B cell (primary cell): ENCODE measurements at places on chromosomes 6 and 20. TPM values are rescaled to one million over a fixed set of nuclear protein-coding genes. Genes with fewer than 3 reads are reported as not detected.

TREML2 gene
- polyA plus RNA-seq, result 47.7 and 51.1 TPM in 2 replicates

DNA sequence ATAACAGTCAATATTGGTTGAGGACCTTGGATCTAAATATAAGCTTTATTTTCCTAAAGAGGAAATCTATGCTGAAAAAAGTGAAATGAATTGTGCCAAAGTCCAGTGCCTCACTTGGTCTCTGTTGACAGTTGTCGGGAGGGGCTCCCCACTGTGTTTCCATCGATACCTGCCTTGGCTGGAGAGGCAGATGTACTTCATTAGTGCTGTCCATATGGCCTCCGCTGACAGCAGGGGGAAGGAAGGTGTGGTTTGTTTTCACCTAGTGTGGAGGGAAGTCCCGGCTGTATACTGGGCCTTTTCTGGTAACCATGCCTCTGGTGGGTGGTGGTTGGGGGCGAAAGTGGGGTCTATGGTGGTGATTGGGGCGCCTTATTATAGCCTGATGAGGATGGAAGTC, 42.7 kb downstream of the CD2AP start:
- no peak for DNase-seq

- DNase-seq, result no peak
Observed at GRCh38 chr20:7924692-7925091, 15.6 kb downstream of the HAO1 start.

GRCh38 chr6:167056370-167056769, 57.2 kb downstream of the CEP43 start:
- DNase-seq, result peak; percentile 16

DNA sequence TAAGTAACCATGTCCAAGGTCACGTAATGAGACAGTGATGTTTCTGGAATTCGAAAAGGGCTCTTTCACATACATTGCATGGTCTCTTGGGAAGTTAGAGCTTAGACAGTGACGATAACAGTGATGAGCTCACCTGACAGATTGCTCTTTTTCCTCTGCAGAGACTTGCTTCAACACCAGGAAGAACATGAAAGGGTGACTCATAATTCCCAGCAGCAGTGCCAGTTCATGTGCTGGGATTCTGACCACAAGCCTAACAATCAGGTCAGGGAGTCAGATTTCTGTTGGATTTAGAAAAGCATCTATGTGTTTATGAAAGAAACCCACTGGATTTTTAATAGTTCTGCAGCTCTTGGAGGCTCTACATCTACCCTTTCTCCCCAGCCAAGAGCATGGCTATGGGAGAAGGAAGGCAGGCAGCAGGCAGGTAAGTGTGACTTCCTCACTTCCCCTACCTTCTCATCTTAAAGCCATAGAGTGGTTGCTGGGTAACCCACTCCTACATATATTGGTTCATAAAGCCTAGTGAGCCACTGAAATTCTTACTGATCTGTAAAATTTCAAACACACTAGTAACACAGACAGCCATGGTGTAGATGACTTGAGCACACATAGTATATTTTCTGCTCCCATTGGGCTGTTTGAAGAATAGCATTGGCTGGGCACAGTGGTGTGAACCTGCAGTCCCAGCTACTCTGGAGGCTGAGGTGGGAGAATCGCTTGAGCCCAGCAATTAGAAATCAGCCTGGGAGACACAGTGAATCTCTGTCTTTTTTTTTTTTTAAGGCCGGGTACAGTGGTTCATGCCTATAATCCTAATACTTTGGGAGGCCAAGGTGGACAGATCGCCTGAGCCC, 44.4 kb upstream of the LOC128125822 start:
- no peak for DNase-seq

- DNase-seq, result no peak
Observed at GRCh38 chr6:11586536-11586935, 49.0 kb downstream of the TMEM170B start.

DNA sequence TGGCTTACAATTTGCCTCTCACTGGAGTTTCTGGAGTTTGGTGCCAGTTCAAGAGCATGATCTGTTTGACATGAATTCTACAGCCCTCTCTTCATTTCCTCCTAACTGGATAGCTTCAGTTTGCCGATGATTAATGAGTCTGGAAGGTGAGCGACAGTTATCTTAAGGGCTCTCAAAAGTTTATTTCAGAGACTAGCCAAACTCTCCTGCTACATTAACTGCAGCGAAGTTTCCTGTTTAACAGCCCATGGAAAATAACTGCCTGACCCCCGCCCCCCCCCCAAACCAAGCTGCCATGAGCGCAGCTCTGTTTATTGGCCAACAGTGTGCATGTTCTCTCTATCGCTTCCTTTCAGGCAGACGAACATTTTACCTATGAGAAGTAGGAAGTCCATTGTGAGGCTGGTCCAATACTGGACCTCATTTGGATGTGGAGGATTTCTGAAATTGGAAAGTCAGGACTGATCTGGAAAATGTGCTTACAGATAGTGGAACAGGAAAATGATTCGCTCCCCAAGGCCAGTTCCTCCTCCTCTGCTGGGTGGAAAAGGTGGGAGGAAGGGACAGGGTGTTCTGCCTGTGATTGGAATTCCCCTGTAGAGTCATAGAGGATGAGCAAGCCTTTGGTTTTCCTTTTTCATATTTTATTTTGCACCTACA, 522.2 kb upstream of the JAG1 start:
- no peak for DNase-seq

DNA sequence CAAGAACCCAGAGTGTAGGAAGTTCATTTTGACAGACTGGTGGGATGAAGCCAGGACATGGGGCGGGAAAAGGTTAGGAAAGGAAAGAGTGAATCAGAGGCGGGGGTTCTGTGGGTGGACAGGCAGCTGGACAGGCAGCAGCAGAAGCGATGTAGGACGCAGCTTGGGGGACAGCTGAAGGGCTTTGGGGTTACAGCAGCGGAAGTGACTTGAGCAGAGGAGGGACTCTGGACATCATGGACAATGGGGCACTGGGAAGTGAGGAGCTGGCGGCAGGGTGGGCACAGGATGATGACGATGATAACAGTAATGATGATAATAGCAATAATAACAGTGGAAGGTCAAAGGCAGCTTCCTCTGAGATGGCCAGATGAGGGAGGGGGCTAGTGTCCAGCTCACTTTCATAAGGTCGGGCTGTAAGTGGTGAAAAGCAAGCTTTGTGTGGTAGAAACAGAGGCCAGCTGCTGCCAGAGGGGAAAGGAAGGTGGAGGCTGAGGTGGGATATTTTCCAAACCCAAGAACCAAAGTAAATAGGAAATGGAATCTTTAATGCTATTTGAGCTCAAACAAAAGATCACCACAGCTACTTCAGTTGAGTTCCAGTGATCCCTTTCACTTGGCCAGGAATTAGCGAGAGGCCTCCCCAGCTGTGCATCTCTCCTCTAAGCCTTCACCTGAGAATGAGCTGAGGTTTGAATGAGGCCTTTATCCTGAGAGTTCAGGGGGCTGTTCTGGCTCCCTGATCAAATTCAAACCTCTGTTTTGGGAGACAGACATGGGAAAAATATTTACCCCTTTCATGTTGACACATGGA, 433.5 kb downstream of the DHX35 start:
- no peak for DNase-seq

DNA sequence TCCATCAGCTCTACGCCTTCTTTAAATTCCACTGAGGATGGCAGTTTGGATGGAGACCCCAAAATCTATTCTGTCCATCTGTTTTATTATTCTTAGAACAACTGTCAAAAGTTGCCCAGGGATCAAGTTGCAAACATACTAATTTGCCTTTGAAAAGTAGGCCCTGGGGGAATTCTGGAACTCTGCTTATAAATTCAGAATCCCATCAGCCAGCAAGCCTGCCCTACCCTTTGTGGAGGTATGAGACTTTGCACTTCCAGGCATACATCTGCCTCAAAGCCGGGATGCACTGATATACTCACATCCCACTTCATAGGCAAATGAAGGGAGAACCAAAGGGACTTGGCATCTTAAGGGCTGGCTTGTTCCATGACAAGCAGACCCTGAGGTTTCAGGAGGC, 93.6 kb downstream of the INSM1 start:
- DNase-seq, result no peak

DEFB128 gene
- not detected in 2 replicates for polyA plus RNA-seq

DNA sequence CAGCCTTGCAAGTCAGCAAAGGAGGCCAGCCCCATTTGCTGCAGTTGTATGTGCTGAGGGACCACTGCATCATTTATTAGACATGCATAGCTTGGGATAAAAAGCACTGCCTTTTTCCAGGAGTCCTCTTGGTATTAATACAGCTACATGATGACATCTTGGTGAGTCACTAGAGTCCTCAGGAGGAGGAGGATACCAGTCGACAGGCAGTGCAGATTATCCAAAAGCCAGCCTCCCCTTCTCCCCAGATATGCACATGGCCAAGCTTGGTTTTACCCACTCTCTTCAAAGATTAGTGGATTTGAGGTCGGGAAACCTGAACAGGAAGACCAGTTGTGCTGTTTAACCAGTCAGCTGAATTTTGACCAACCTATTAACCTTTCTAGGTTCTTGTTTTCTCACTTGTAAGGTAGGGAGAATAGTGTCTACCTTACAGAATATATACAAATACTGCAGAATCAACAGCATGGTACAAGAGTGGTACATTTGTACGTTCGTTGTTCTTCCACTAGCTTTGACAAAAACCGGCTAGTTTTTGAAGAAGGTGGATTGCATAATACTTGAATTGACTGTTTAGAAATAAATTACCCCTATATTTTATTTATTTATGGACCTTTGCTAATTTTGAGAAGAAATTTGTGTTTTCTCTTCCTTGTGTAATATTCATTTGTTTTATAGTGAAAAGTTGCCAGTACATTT, 31.9 kb downstream of the VAPB start:
- DNase-seq, result no peak

DNA sequence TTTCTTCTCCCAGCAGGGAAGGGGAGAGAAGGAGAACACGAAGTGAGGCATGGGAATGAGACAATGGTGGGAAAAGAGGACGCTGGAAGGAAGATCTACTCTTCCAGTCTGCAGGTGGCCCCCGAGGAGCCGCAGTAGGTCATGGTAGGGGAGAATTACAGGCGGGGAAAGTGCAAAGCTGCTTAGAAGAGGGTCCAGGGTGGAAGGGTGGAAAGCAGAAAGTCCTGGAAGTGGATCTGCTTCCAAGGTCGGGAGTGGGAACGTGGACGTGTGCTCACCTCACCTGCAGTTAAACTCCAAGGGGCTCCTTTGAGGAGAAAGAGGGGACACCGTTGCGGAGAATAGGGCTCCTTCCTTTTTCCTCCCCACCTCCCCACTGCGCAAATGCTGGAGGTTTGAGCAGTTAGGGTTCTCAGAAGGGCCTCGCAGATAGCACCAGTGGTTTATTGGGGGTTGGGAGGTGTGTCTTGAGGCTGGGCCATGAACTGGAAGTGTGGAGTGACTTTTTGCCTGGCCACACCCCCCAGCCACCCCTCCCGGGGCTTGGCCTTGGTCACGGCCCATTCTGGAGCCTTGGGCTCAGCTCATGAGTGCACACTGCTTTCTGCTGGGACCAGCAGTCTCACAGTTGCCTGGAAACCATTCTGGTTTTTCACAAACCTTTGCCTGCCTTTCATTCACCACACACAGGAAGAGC, 100.4 kb upstream of the MLN start:
- peak; percentile 42 for DNase-seq

DNA sequence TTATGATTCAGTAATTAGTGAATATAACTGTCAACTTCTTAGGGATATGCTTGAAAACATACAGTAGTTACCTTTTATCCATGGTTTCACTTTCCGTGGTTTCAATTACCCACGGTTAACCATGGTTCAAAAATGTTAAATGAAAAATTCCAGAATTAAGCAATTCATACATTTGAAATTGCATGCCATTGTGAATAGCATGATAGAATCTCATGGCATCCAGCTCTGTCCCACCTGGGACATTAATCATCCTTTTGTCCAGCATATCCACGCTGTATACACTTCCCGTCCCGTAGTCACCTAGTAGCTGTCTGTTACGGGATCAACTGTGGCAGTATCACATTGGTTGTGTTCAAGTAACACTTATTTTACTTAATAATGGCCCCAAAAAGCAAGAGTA, 781.7 kb upstream of the CITED2 start:
- DNase-seq, result no peak

- DNase-seq, result no peak
Observed at GRCh38 chr6:16836144-16836981, 75.1 kb upstream of the ATXN1 start.

- DNase-seq, result no peak
Observed at GRCh38 chr6:4018924-4019236, 60.1 kb downstream of the FAM217A start.

C2 gene
- 0.23 and 0.28 TPM in 2 replicates for polyA plus RNA-seq
